A549 treated with dexamethasone at 1 μM for 4 hours (cell line): ENCODE measurements at places on chromosomes 16 and 17. TPM values are rescaled to one million over a fixed set of nuclear protein-coding genes. Genes with fewer than 3 reads are reported as not detected.

The IL34 gene
- 0.33 to 0.69 TPM (median 0.39 TPM) in 5 replicates for total RNA-seq

The EVPL gene
- total RNA-seq, result 12.7 to 19.5 TPM (median 17.8 TPM) in 5 replicates

The CDRT15 gene
- total RNA-seq, result not detected in 5 replicates

The PRSS22 gene
- total RNA-seq, result 0.35 to 1.5 TPM (median 0.65 TPM) in 5 replicates

The NRN1L gene
- 0.29 to 0.32 TPM in 2 of 5 replicates, not detected in the others for total RNA-seq

The GLIS2 gene
- total RNA-seq, result 16.9 to 25.1 TPM (median 24.2 TPM) in 5 replicates
